Left kidney (tissue), 8 donors: ENCODE measurements at places on chromosomes 11 and 22. TPM values are rescaled to one million over a fixed set of nuclear protein-coding genes. Genes with fewer than 3 reads are reported as not detected.

DNA sequence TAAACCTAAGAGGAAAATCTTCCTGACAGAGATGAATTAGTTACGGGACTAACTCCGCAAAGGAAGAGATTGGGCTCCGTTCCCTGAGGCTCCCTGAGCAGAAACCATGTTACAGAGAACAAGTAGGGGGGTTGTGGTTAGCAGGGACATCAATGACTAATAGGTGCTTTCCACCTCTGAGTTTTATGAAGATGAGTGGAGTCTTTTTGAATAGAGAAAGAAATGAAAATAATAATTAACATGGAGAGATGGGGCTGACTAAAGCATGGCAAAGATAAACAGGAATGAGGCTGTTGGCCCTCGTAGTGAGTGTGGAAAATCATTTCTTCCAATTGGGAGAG, 47.5 kb upstream of the PICALM start:
- DNase-seq = no peak

- no peak for DNase-seq
Measured at GRCh38 chr11:103079833-103080232, 12.1 kb downstream of the DCUN1D5 start.

- no peak for DNase-seq
Measured at GRCh38 chr11:65766535-65766934, 14.2 kb downstream of the AP5B1 start.

GRCh38 chr11:59678813-59679165, 10.0 kb upstream of the PATL1 start:
- no peak for DNase-seq

DNA sequence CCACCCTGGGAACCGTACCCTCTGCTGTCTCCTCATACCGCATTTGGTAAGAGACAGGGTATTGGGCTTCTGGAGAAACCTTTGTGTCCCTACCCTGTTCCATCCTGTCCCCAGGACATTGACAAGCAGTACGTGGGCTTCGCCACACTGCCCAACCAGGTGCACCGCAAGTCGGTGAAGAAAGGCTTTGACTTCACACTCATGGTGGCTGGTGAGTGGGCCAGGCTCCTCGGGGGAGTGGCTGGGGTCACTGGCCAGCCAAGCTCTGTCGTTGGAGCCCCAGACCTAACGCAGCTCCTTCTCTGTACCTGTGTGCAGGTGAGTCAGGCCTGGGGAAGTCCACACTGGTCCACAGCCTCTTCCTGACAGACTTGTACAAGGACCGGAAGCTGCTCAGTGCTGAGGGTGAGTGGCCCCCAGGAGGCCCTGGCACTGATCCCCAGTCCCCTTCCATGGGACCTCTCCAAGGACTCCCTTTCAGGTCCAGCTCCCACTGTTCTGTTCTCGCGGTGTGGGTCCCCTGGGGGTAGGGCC, 3.8 kb upstream of the GP1BB start:
- no peak for DNase-seq

DNA sequence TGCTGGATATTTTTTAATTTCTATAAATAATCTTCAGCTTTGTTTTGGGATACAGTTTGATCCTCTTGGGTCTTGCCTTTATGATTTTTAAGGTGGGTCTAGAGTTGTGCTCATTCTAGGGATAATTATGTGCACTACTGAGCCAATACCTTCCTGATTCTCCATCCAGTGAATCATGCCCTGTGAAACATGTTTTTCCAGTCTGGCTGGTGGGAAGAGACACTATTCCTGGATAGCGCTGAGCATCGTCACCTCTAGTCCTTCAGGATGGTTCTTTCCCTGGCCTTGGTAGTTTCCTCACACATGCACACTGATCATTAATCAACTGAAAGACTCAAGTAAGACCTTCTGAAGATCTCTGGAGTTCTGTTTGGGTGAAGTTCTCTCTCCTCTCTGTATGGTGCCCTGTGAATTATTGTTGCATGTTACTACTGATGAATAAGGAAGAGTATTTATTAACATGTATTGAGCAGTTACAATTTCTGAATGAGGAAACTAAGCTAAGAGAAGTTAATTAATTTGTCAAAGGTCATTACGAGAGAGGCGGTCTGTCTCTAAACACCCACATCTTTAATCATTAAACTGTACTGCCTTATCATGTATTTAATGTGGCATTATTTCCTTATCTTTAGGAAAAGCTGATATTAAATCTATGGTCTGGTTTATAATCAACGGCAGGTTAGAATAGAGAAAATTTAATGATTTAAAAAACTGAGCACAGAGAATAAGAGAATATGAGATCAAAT, 39.1 kb upstream of the LIPT2 start:
- no peak for DNase-seq

DNA sequence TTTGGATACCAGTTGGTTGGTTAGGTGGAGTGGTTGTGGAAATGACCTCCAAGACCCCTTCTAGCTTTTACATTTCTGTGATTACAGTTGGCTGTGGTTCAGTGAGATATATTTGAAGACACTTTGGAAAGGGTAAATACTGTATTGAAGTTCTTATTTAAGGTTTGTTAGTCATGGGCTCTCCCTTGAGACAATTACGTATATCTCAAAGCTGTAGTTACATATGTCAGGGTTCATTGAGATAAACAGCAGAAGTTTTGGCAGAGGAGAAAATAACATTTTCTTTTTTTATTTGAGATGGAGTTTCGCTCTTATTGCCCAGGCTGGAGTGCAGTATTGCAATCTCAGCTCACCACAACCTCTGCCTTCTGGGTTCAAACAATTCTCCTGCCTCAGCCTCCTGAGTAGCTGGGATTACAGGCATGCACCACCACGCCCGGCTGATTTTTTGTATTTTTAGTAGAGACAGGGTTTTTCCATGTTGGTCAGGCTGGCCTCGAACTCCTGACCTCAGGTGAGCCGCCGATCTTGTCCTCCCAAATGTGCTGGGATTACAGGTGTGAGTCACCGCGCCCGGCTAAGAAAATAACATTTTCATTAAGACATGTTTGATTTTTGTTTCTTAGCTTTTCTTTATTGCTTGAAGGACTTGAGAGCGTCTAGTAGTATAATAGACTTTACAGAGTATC, 1.9 kb downstream of the RNF121 start:
- DNase-seq = no peak

DNA sequence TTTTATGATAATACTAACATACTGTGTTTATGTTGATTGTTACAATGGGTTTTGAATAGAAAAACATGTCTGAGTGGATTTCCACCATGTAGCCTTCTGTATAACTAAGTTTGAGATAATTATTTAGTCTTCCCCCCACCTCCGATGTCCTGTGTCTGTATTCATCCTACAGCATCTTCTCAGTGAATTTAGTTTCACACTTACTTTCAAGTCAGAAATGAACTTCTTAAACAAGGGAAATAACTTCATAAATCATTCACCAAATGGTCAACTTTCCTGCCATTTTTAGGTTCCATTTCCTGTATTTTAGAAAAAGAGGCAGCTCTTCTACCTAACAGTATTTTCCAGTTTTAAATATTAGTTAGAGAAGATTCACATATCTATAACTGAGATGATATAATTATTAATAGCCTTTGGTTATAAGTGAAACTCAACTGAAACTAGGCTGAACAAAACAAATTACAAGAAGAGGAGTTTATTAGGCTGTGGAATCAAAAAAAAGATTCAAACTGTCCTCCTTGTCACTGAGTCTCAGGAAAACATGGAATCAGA, 3.5 kb downstream of the OR51B5 start:
- DNase-seq = no peak

DNA sequence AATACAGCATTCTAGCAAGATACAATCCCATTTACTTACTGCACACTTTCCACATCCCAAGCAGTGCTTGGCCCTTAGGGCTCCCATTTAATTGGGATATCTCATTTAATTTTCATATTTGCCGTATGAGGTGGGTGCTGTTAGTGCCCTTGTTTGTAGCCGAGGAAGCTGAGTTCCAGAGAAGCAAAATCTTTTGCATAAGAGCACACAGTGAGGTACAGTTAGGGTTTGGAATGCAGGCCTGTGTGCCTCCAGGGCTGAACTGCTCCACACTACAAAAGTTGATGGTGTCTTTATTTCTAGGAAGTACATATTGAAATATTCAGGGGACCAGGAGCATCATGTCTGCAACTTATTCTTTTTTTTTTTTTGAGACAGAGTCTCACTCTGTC, 15.5 kb upstream of the TIMP3 start:
- no peak for DNase-seq

VSIG2 gene
- 8.5 TPM for polyA plus RNA-seq

IGSF22 gene
- 1.9 TPM for polyA plus RNA-seq

NXPE1 gene
- 0.10 TPM for polyA plus RNA-seq

UCP3 gene
- polyA plus RNA-seq = 4.8 TPM

FAM89B gene
- polyA plus RNA-seq = 17.6 TPM

C22orf42 gene
- polyA plus RNA-seq = not detected

KLHDC7B gene
- polyA plus RNA-seq = 0.10 TPM
